ENCODE measurements at places on chromosomes 1 and 21.

- DNase-seq: no peak
Observed at GRCh38 chr1:175679981-175680652, 63.3 kb downstream of the TNR start.

- DNase-seq: no peak
Observed at GRCh38 chr21:32682696-32683474, 44.9 kb downstream of the SYNJ1 start.

GRCh38 chr1:213017447-213018273 lies 2.0 kb upstream of the ANGEL2 start:
- no peak for DNase-seq

GRCh38 chr1:212153635-212154034 lies 118.1 kb downstream of the DTL start:
- no peak for DNase-seq

- DNase-seq: no peak
Observed at GRCh38 chr1:181028615-181029014, 5.2 kb upstream of the MR1 start.

DNA sequence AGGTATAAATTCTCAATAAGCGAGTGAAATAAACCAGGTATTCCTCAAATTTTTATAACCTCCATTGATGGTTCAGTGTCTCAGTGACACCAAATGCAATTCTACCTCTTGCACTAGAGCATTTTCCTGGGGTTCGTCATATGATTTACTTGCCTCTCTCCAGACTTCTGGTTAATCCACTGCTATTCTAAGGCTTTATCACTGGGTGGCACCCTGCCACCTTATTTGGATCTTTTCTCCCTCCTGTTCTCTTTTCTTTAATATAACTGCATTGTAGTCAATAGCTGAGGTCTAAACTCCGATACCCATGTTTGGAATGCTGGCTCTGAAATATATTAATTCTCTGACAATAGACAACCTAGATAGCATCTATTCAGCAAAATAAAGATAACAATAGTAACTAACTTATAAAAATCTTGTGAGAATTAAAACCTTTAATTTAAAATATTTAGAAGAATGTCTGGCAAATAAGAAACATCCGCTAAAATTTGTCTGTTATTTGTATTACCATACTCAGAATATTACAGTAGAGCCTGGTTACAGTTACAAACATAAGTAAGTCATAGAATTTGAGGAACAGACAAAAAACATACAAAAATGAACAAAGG lies 436.4 kb downstream of the PLA2G4A start:
- no peak for DNase-seq

DNA sequence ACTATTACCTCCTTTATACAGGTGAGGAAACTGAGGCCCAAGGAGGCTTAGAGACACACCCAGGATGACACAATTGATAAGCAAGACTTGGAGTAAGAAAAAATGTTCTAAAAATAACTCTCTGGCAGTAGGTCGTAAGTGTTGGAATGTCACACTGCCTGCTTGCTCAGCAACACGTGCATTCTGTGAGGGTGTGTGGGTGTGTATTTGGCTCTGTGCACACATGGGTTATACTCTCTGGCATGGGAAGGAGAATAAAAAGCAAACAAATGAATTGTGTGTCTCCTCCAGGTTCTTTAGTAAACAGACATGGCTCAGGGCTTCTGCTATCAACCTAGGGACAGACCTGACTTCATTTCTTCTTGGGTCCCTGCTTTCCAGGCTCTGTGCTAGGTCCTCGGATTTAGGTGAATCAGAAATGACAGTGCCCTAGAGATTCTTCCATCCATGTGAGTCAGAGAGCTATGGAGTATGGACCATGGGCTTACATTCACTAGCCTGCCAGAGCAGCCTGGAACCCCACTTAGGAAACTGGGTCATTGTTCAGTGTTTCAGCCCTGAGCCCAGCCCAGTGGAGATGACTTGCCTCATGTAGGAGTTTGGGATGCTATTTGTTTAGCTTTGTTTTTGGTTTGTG lies 72.4 kb downstream of the ELAVL4 start:
- DNase-seq: no peak

DNA sequence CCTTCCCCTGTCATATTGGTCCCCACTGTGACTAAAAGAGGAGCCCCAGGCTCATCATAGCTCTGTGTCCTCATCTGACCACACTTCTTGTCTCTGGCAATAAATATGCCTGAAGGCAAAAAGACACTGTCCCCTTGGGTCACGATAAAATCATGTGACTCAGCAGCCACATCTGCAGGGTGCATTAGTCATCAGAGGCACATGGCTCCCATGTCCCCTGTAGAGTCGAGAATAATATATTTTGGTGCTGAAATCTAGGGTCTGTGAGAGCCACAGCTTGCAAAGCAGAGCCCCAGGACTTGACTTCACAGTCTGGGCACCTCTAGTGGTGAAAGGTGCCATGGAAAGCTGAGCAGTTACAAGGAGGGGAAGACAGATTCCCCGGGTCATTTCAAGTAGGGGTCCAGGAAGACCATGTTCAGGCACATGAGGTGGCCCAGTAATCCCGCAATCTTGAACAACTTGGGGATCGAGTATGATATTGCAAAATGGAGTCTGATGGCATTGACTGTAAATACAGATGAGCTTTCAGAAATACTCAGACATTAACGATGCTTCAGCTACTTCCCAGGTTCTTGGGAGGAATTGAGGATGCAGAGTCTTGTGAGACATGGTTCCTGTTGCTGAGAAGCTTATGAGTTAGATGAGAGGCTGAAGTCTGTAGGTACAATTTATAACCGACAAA lies 68.6 kb downstream of the SLC35F3 start:
- no peak for DNase-seq

DNA sequence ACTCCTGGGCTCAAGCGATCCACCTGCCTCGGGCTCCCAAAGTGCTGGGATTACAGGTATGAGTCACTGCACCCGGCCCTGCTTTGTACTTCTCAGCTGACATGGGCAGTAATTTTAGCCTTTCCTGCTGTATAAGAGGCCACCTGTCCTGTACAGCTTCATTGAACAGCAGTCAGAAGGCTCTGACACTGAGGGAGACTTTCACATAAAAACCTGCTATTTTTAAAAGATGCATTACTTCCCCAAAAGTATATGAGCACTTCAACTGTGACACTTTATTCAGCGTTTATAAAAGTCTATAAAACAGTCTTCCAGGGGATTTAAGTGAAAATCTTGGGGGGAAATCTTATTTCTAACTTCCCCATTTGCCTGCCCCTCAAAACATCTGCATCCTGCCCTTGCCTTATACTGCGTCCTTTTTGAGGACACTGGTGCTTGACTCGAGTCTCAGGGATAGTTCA lies 17.6 kb downstream of the RNU5D-1 start:
- no peak for DNase-seq

- no peak for DNase-seq
Observed at GRCh38 chr1:10754568-10755329, 41.7 kb downstream of the CASZ1 start.

GRCh38 chr1:156194300-156194652 lies 372 bp downstream of the SLC25A44 start:
- no peak for DNase-seq

DNA sequence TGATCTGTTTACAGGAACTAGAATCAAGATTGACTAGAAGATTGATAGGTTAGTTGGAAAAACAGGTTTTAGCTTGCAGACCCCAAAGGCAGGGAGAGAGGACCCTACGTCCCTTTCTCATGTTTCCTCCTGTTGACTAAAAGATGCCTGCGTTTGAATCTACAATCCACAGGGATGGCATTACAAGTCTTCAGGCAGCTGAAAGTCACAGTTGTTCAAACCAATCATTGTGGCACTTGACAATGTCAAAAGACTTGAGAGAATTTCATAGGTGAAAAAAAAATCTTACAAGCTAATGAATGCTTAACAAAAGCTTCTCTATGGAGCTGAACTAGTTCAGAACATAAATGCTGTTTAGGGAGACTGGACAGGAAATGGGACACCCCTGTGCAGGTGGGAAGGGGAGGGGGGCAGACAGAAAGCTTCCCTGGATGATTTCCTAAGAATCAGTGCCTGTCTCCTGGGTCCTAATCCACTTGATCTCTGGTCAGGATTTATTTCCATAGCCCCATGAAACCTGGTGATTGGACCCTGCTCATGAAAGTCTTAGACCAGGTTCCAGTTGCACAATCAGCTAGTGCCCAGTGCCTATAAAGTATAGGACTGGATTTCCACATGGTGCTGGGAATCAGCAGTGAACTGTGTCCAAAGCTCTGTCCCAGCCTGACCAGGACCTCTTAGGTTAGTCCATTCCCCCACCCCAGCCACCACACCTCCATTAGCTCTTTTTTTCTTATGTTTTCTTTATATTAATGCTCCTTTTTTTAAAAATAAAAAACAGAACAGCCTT lies 91.6 kb upstream of the BCAR3 start:
- DNase-seq: no peak

- no peak for DNase-seq
Observed at GRCh38 chr1:88730132-88730675, 46.1 kb downstream of the PKN2 start.

GRCh38 chr1:64474665-64475439 lies 4.9 kb downstream of the CACHD1 start:
- DNase-seq: no peak

Data from activated CD4-positive, alpha-beta T cell treated with anti-CD3 and anti-CD28 coated beads, Interleukin-2, amount 50 U/mL, for 4 hours (primary cell).